ENCODE measurements at places on chromosomes 2 and 18.
A peak's percentile ranks its signal among the peaks of the same experiment; 100 is the strongest.

DNA sequence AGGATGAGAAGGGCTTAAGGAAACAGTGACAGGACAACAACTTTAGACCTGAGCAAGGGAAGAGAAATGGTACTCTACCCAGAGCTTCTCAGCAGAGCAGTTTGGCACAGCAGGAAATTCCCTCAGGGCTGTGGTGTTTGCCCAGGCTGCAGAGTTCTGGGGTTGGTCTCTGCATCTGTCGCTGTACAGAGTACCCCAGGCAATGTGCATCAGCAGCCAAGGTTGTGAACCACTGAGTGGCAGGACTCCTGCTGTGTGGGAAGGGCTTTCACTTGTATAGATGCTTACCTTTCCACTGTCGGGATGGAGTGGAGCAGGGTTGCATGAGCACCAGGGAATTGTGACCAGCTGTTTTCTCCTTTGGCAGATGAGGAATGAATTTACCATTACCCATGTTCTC lies 21.2 kb downstream of the STAMBP start:
- DNase-seq: no peak

- DNase-seq: no peak
Measured at GRCh38 chr2:120751553-120751952, 15.9 kb downstream of the GLI2 start.

- DNase-seq: no peak
Measured at GRCh38 chr2:151032741-151033191, 228.9 kb downstream of the RBM43 start.

DNA sequence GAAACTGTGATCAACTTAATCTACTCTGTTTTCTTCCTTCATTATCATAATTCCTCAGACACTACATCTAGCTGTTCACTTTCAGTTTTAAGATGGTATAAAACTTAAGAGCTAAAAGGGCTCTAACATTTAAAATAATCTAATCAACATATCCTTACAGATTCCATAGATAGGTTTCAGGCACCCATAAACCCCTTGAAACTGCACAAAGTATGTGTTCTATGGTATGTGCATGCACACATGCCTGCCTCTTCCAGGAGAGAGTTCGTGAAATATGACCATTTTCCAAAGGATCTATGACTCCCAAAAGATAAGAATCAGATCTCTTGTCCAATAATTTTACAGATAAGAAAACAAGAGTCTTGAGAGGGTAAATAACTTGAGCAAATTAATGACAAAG lies 59.4 kb downstream of the CUL3 start:
- no peak for DNase-seq

DNA sequence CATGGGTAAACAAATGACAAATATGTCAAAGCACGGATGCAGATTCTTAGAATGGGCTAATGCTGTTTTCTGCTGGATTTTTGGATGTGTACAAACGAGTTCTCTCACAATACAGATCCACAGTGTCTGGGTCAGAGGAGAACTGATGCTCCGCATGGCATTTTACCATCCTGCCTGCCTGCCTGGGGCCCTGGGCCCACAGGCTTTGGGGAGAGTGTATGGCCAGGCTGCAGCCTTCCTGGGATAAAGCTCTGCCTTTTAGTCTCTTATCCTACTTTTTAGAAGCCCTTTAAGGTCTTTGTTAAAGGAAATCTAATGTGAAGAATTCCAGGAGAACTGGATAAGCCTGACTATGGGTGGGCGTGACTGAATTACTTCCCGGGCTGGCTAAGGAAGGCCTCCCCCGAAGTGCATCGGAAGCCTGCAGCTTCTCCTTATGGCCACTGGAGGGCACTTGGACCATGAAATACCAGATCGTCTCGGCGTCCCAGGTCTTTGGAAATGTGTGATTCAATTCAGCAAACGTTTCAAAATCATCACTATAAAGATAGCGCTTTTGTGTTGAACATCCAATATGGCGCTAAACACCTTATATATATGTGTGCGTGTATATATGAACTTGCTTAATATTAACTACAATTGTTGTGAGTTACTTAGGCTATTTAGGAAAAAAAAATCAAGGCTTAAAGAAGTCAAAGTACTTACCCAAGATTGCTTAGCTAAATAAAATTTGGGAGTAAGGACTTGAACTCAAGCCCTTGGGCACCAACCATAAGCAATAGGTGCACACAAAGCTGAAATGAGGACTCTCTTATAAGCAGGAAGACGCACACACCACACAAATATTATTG lies 15.2 kb upstream of the DNPEP start:
- DNase-seq: peak; percentile 58

DNA sequence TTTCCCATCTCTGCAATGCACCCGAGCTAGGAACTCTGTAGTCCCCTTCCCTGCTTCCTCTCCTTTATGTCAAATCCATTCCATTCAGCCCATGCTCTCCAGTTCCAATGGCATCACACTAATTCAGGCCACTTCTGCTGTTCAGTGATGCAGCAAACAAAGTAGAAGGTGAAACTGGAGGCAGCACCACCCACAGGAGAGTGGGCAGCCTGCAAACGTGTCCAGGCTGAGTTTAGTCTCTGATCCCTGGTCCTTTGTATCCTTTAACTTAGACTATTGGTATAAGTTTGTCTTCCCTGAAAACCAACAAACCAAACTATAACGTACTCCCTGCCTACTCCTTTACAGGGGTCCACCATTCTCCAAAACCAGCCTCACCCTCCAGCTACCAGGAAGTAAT lies 14.7 kb upstream of the KCTD1 start:
- DNase-seq: no peak

GRCh38 chr2:193963472-193964119 lies 1693.4 kb upstream of the SLC39A10 start:
- DNase-seq: no peak

DNA sequence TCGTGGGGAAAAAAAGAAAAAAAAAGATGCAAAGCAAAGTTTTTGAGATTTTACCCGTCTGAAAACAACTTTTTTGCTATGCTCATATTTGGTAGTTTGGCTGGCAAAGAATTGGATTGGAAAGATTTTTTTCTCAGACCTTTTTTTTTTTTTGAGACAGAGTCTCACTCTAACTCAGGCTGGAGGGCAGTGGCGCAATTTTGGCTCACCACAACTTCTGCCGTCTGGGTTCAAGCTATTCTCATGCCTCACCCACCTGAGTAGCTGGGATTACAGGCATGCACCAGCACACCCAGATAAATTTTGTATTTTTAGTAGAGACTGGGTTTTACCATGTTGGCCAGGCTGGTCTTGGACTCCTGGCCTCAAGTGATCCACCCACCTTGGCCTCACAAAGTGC lies 56.3 kb upstream of the TANC1 start:
- no peak for DNase-seq

DNA sequence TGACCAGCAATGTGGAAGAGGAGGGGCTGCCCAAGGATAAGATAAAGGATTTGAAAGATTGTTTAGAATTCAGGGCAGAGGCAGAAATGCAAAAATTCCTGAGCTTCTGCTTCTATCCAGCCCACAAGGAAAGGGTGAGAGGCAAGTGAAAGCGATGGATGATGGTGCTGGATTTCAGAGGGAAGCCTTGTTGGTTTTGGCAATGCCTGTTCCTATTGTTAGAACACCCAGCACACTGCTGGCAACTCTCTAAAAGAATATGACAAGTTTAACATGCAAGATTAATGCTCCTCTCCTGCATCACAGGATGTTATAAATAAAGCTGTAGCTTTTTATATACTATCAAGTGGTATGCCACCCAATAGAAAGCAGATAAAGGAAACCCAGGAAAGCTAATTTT lies 92.6 kb downstream of the ZNF385B start:
- DNase-seq: no peak

- no peak for DNase-seq
Measured at GRCh38 chr2:63590626-63591408, 2.1 kb downstream of the MDH1 start.

- DNase-seq: no peak
Measured at GRCh38 chr2:190794377-190794776, 86.2 kb upstream of the GLS start.

- no peak for DNase-seq
Measured at GRCh38 chr2:59425247-59425646, 1128.2 kb downstream of the BCL11A start.

DNA sequence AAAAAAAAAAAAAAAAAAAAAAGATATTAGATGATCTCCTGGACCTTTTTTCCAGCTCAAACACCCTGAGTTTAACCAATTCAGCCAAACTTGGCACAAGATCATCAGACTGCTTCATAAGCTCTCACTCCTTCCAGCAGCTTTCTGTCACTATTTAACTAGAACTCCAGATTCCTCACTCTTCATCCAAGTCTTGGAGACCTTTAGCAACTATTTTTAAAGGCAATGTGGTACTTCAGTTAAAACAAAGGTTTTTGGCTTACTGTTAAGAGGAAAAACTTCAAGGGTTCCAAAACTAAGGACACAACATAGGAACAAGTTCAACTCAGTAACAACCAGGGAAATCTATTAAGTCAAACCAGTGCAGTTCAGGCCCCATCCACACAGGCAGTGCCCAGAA lies 23.2 kb downstream of the LAMA1 start:
- DNase-seq: no peak

GRCh38 chr18:32576296-32576916 lies 105.7 kb upstream of the GAREM1 start:
- DNase-seq: peak; percentile 49

DNA sequence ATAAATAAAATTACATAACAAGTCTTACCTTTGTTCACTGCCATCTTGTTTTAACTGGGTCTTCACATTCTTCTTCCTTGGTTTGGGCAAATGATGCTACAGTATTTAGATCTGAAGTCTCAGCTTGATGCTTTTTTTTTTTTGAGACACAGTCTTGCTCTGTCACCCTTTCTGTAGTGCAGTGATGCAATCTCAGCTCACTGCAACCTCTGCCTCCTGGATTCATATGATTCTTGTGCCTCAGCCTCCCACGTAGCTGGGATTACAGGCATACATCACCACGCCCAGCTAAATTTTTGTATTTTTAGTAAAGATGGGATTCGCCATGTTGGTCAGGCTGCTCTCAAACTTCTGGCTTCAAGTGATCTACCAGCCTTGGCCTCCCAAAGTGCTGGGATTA lies 53.2 kb upstream of the MAT2A start:
- no peak for DNase-seq

DNA sequence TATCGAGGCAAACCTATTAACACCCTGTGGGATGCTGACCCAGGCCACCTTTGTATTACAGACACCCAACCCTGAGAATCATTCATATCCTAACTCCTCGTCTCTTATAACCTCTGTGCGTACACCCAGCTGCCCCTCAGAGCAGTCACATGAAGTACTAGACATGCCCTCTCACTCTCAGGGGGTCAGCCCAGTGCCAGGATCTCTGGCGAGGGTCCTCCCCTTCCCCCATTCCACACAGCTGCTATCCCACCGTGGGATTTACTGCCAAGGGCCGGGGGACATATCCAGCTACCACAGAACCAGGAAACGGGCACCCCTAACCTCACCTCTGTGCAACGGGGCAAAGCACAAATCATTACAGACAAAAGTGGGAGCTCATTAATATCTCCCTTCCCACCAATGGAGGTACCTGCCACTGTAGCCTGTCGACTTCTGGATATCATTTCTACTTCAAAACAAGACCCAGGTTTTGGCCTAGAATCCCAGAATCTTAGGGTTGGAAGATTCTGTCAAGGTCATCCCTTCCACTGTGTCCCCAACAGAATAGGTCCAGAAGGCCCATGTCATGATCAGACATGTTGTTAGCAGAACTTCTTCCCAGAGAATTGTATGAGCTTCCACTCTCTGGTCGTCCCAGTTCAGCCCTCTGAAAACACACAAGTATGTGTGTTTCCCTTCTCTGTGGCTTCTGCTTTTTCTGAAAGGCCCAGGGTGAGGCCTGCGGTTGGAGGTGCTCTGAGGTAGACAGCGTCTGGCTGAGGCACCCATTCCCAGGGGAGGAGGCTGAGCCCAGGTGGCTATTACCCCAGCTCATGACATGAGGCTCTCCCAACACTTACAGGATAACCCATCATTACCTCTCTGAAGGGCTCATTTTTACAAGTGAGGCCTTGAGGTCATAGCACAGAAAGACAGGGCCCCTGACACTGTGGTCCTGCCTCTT lies 1.7 kb downstream of the TMBIM1 start:
- no peak for DNase-seq

DNA sequence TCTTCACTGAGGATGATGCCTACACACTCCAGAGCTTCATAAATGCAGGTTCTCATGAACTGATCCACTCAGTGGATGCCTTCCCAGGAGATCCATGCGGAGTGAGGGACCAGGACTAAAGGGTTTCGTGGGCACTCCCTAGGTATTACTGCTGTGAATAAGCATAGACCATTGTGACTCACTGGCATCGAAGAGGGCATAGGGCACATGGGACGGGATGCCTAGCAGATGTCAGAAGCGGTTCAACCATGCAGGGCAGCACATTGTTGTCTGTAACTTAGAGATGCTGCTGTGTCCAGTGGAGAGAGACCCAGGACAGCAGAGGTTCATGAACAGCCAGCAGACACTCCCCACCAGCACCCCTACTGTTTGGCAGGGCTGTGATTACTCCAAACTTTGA lies 17.2 kb downstream of the GKN2 start:
- no peak for DNase-seq
